ENCODE measurements at places on chromosomes 2 and 18. TPM values are rescaled to one million over a fixed set of nuclear protein-coding genes. Genes with fewer than 3 reads are reported as not detected.
A peak's percentile ranks its signal among the peaks of the same experiment; 100 is the strongest.

DNA sequence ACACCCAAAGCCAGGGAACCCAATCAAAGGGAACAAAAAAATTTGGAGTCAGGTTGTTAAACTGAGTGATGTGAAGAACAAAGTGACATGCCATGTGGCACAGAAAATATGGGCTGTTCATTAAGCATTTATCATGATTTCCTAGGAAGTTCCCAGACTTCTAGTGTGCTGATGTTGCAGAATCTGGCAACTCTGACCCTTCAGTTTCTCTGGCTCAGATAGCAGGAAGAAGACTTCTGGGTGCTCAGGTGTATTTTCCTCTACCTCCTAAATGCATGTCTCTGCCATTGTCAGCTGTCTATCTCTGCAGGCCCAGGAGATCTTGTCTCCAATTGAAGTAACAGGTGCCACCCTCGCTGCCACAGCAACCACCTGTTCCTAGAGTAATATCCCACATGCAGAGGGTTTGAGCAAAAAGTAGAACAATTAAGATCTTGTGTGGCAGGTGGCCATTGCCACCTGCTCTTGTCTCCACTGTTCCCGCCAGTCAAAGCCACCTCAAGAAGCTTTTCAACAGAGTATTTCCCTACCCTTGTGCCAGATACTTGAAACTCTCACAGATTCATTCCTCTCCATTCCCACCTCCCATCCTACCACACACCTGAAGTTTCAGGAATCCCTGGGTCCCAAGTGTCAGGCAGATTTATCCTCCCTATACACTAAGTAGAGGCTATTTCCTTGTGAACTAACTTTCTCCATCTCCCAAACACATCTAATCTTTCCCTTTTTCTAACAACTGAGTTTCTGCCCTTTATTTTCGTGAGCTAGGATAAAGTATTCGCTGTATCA, 533.7 kb upstream of the CHAC2 start:
- DNase-seq = no peak

MOGAT1 gene
- not detected for total RNA-seq

DNA sequence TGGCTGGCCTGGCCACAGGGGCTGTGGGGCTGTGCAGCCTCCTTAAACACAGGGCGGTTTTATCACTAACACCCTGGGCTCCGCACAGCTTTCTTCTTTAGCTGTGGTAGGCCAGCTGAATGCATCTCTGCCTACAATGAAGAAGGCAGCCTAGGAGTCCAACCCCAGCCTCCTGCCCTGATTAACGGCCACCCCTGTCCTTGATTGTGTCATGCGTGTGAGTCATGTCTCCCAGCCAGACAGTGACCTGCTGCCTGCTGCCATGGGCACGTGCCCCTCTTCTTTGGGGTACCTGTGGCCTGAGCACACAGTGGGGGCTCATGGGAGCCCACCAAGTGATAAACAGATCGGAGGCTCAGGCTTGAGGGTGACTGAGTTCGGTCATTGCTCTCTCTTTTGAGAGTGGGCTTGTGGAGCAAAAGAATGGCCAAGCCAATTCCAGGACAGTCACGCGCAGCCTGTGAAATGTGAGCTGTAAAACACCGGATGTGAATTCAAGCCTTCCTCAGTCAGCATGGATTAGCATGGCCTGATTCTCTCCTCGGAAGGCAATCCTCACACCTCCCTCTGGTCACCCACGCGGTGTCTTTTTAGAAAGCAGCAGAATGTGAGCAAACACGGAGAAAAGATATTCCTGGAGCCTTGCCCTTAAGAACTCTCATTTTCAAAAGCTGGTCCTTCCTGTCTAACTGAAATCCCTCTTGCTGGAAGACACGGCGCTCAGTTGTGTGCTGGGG, 144.1 kb downstream of the CELF4 start:
- no peak for DNase-seq

GRCh38 chr2:191983186-191983585, 136.3 kb upstream of the CAVIN2 start:
- no peak for DNase-seq

- DNase-seq = no peak
Observed at GRCh38 chr2:218298314-218298875, 6.1 kb upstream of the TMBIM1 start.

DNA sequence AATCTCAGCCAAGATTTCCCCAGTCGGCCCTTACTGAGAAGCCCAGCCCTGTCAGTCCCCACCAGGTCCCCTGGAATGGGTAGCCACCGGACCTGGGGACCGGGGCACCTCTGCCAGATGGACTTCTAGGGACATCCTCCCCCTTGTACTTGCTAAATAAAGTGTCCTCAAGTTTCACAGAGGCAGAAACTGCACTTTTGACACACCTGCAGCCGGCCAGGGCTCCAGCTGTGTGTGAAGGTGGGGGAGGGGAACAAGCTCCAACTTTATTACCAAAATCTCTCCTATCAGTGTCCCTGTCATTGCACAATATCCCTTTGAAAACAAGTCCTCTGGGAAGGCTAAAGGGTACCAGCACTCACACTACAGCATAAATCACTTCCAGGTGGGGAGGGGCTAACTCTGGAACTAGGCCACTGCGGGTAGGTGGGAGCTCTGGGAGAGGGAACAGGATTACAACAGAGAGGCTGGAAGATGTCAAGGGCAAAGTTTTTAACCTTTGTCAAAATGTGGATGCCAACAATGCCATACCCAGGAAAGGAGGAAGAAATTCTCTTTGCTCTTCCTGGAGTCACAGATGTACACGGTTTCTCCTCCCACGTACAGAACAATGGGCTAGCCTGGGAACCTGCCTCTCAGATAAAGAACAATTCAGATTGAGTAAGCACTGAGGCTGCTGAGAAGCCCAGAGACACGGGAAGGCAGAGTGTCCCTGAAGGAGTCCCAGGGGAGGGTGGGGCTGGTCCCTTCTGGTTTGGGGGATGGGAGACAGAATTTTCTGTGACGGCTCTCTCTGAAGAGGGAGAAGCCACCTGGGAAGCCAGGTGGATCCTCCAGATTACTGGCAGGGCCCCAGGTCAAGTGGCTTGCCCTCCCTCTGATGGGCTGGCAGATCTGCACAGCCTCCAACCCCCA, 11.0 kb downstream of the SDC1 start:
- DNase-seq = no peak

DNA sequence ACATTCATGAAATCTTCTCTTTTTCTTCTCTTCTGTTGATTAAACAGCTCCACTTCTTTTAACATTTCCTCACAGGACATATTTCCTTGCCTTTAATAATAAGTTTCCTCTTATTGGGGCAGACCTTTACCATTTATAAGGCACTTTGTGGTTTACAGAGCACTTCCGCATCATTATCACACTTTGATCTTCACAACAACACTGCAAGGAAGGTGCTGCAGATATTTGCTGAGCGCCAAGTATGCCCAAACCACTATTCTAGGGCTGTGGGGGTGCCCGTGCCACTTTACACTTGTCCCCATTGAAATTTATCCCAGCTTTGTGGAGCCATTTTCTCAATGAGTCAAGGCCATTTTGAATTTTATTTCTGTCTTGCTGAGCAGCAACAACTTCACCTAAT, 246.6 kb downstream of the SS18 start:
- DNase-seq = no peak

COL6A3 gene
- total RNA-seq = 1.8 TPM

GRCh38 chr2:227889336-227889735, 17.9 kb downstream of the DAW1 start:
- no peak for DNase-seq

DNA sequence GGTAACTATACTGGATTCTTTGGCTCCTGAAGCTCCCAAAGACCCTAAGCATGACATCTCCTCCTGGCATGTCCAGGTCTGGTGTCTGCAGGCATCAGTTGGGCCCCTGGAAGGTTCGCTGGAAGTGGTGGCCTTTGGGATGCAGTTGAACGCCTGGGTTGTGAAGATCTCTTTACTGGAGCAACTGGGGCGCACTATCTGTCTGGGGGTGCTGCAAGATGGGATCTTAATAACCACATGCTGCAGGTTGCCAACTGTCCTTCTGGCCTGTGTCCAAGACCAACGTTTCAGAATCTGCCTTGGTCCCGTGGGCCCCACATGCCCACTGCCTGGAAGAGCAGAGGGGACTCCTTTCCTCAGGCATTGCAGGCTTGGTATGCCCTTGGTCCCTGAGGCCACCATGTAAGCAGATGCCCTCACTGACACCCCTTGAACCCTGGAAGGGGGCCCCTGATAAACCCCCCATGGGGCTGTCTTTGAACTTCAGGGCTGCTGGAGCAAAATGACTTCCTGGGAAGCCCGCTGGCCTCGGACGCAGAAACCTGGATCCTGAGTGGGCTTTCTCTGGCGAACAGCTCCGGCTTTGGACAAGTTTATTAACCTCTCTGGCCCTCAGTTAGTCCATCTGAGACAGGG, 101.9 kb downstream of the TWIST2 start:
- no peak for DNase-seq

GRCh38 chr2:162067596-162067995, 6.4 kb downstream of the DPP4 start:
- DNase-seq = no peak

- DNase-seq = no peak
Observed at GRCh38 chr2:53317861-53318260, 449.7 kb upstream of the CHAC2 start.

GRCh38 chr2:575030-575726, 102.0 kb downstream of the TMEM18 start:
- no peak for DNase-seq

DNA sequence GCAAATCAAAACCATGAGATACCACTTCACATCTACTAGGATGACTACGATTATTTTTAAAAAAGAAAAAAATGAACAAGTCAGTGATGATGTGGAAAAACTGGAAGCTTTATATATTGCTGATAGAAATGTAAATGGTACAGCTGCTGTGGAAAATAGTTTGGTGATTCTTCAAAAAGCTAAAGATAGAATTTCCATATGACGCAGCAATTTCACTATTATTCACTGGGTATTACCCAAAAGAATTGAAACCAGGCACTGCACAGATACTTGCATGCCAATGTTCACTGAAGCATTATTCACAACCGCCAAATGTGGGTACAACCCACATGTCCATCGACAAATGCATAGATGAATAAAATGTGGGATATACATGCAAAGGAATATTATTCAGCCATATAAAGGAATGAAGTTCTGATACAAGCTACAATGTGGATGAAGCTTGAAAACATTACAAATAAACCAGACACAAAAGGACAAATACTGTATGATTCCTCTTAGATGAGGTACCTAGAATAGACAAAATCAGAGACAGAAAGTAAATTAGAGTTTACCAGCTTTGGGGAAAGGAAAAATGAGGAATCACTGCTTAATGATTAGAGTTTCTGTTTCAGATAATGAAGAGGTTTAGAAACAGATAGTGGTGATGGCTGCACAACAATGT, 11.1 kb downstream of the RTTN start:
- DNase-seq = no peak

DNA sequence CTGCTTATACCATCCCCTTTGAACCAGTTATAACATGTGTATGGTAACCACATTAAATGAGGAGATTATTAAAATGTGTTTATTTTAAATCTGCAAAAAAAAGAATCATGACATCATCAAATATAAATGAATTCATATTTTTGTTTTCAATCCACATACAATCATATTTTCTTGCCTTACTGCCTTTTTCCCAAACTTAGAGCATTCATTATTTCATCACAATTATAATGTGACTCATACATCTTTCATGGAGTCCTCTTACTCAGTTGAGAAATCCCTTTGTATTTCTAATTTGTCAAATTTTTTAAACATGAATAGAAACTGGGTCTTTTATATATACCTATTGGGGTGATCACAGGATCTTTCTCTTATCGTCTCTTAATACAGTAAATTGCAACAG, 909.6 kb downstream of the DSC3 start:
- DNase-seq = no peak

- peak; percentile 31 for DNase-seq
Observed at GRCh38 chr2:111226876-111227700, 106.4 kb downstream of the BCL2L11 start.

GRCh38 chr2:170180031-170180566, 2.2 kb downstream of the MYO3B start:
- no peak for DNase-seq

SPAG16 gene
- 9.4 TPM for total RNA-seq

Data from lung microvascular endothelial cell (primary cell).